Iris pigment epithelial cell (primary cell): ENCODE measurements at places on chromosomes 6 and 20.

- peak; percentile 52 for DNase-seq
Observed at GRCh38 chr6:146876271-146877151, 277.7 kb downstream of the ADGB start.

DNA sequence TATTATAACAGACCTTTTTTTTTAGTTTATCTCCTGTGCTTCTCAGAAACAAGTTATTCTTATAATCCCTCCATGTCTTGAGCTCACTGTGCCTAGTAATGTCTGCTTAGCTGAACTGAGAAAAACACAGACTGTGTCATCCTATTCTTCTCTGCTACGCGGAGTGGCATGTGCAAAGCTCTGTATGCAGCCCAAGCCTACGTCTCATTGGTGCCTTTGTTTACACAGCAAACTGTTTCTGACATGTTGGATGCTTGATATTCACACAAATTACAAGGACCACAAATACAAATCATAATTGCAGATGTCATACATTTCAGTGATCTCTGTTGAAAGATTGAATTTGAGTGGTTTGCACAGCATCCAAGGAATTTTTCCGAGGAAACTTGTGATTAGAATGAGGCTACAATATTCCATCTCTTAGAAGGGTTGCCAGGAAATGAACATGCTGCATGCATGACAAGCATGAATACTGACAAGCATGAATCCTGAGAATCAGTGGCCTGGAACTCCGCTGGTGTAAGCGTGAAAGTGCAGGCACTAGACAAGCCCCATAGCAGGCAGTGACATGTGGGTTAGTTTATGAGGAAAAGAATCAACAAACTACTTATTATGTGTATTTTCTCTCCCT lies 128.4 kb upstream of the SGK1 start:
- DNase-seq = no peak

- DNase-seq = peak; percentile 80
Observed at GRCh38 chr6:101080597-101080996, 199.5 kb upstream of the ASCC3 start.

DNA sequence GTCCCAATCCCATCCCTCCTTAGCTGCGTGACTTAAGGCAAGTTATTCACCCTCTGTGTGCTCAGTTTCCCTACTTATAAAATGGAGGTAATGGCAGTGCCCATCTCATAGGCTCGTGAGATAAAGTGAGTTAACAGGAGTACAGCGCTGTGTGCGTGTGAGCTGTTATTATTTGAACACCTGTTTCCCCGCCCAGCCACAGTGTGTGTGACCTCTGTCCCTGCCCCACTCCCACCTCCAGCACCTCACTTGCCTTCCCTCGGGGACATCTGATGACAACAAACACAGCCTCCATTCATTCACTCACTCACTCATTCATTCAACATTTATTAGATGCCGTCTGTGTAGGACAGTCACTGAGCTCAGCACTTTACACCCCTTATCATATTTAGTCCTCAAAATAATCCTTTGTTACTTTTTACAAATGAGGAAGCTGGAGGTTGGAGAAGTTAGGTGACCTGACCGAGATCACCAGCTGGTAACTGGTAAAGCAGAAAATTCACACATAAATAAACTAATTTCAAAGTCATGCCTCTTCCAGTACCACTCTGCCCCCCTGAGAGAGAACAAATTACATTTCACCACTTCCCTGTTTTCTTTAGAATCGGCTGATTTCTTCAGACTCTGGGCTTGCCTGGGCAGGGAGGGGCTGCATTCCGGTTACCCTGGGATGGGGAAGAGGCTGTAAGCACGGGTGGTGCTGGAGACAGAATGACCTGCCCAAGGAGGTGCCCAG lies 58.6 kb downstream of the CPNE5 start:
- no peak for DNase-seq

- no peak for DNase-seq
Observed at GRCh38 chr6:106360989-106361430, 493 bp downstream of the CRYBG1 start.

DNA sequence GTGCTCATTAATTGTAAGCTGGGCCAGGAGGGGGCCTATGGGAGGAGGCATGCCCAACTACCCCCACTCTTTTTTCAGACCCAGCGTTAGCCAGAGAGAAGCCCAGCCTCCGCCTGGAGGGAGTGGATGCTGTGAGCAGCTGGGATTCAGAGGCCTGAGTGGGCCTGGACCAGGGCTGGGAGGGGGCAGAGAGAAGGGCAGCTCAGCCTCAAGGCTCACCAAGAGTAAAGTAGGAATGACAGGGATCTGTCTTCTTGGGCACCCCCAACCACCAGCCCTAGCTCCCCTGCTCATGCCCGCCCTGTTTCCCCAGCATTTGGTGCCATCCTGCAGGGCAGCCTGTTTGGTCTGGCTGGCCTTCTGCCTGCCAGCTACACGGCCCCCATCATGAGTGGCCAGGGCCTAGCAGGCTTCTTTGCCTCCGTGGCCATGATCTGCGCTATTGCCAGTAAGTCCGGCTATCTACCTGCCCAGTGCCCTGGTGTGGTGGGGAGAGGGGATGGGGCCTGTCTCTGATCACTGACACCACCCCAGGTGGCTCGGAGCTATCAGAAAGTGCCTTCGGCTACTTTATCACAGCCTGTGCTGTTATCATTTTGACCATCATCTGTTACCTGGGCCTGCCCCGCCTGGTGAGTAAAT lies 6.8 kb downstream of the SLC29A1 start:
- DNase-seq = no peak

DNA sequence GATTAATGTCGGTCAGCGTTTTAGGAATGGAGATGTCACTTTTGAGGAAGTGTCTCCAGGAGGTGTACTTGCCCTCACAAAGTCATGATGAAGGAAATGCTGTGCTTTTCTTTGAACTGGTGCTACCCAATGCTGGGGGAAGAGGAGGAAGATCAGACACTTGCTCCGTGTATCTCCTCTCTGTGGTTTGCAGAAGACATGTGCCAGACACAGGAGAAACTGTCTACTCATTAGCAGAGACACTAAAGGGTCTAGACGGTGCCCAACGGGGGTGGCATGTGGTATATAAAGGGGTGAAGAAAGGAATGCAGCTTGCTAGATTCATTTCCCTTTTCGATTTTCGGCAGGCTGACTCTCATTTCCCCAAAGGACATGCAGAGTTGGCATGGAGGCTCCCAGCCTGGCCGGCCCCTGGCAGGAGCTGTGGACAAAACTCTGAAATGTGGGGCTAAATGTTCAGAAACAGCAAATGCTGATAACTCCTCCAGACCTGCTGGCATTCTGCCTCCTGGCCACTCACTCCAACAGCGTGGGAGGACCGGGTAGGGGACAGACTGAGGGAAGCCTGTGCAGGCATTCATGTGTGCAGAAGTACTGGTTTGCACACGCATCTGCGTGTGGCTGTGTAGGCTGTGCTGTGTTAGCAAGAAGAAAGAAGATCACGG lies 59.6 kb upstream of the QKI start:
- DNase-seq = peak; percentile 32

DNA sequence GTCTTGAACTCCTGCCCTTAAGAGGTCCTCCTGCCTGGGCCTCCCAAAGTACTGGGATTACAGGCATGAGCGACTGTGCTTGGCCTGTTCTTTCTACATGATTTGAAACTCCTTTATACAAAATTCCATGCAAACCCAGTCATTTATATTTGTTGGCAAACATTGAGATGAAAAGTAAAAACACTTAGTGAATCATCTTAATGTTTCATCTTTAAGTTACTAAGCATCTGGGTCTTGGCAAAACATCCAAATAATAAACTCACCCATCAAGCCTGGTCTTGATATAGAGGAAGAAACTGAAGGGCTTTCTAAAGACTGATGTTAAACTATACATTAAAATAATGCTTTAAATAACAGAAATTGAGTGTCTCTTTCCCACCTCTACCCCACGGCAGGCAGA lies 95.1 kb downstream of the FUT9 start:
- DNase-seq = no peak

- DNase-seq = no peak
Observed at GRCh38 chr6:100246206-100246605, 218.5 kb downstream of the SIM1 start.

DNA sequence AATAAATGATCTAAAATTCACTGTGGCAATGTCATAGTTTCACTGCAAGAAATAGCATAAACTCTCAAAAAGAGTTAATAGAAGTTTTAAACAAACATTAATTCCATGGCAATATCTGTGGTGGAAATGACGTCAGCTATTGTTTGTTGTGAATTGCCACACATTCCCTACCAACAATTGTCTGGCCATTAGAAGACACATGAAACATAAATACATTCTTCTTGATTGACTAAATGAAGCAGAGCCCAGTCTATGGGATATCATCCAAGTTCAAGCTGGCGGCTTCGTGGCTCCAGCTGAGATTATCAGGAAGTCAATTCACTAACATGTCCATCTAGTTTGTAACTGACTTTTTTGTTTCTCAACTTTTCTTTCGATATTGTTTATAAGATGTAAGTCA lies 369.0 kb downstream of the ARHGAP18 start:
- DNase-seq = peak; percentile 92

GRCh38 chr6:83199173-83199862 lies 6.2 kb downstream of the RWDD2A start:
- DNase-seq = no peak

DNA sequence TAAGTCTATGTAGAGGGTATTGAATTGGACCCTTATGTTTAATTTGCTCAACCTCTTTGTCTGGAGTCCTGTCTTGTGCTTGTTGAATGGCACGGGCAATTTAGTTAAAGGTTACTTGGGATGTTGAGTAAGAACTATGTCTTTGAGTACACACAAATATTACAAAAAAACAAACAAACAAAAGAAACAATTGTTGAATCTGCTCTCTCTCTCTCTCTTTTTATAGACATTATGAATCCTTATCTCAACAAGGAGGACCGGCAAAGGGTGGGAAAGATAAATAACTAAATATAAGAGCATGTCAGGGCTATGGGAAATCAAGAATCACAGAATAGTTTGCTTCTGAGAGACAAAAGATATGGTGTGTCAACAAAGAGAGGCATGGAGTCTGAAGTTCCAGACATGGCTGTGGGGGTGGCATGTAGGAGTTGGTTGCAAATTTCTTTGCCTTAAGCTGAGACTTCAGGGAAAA lies 608.6 kb downstream of the UTRN start:
- DNase-seq = no peak

GRCh38 chr6:13421425-13422059 lies 65.9 kb downstream of the GFOD1 start:
- no peak for DNase-seq

GRCh38 chr6:87763901-87764300 lies 61.9 kb upstream of the AKIRIN2 start:
- no peak for DNase-seq

DNA sequence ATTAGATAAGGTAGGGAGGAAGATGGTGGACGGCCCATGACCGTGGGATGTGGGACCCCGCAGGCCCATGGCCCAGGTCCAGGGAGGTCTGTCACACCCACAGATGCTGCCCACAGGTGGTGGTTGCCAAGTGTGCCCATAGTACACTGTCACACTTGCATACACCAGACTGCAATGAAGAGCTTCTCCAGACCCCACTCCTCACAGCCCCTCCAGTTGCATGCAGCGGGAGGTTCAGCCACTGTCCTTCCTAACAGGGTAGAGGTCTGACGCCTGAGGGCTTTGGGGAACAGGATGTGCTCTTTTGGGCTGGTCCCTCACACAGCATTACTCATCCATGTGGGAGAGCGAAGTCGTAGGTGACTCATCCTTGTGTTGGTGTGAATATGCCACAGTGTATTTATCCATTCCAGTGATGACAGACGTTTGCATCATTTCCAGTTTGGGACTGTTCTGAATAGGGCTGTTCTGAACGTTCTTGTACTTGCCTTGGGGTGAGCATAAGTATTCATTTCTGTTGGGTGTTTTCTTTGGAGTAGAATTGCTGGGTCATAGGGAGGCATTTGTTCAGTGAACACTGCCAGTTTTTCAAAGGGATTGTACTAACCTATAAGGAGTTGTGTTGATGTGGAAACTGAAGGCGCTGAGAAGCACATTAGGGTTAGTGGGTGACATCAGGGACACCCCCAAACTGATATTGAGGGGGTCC lies 10.1 kb upstream of the PYGB start:
- DNase-seq = peak; percentile 100

DNA sequence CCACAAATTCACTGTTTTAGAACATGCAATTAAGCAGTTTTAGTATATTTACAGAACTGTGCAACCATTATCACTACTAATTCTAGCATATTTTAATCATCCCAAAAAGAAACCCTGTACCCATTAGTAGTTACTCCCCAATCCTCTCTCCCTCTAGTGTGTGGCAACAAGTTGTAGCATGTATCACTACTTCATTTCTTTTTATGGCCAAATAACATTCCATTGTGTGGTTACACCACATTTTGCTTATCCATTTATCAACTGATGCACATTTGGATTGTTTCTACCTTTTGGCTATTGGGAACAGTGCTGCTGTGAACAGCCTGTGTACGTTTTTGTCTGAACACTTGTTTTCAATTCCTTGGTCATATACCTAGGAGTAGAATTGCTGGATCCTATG lies 31.5 kb upstream of the FKBP1A start:
- DNase-seq = no peak

DNA sequence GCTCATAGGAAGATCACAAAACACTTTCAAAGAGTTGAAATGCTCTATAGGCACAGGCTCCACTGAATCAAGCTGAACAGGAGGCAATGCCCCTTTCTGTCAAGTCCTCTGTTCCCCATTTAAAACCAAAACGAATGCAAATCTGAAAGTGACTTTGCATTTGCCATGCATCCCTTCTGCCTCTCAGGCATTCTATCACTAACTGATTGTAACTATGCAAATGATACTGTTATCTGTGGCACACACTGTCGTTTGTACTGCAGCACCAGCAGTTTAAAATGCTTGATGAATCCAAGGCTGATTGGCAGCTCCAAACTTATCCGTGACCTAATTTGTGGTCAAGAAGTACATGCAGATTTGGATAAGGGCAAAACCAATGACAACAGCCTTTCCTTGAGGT lies 1067.5 kb upstream of the MAP3K7 start:
- DNase-seq = no peak

GRCh38 chr6:33160728-33161344 lies 31.4 kb downstream of the COL11A2 start:
- DNase-seq = peak; percentile 96

GRCh38 chr6:130423044-130423443 lies 57.2 kb downstream of the TMEM200A start:
- no peak for DNase-seq
